Epithelial cell of prostate (primary cell): ENCODE measurements at places on chromosomes 13 and 19.

GRCh38 chr13:91817250-91817649, 418.8 kb downstream of the GPC5 start:
- no peak for DNase-seq

DNA sequence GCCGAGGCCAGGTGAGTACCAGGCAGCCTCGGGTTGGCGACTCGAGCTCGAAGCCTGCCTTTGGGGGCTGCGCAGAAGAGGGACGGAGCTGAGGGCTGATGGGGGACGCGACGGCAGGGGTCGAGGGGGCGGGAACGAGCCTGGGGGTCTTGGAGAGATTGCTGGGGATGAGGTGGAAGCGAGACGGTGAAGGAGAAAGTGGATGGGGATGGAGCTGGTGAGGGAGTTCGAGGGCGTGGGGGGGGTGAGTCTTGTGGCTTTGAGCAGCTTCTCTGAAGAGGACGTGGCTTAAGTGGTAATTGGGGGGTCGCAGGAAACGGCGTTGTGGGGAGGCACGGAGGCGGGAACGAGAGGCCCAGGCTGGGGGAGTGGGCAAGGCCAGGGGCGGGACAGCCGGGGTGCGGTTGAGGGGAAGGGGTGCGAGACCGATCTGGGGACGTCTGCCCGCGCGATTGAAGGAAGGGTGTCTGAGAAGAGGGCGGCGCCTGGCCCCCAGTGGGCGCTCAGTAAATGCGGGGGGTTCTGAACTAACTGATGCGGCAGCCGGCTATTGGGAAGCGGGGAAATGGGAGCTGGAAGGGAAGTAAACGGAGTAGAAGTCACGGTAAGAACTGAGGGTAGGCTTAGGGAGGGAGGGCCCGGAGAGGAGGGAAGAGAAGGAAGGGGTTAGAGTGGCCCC, 426 bp downstream of the MYO9B start:
- DNase-seq: no peak

GRCh38 chr19:48950830-48951519, 3.7 kb upstream of the BAX start:
- no peak for DNase-seq

- no peak for DNase-seq
These were observed 7.4 kb downstream of the RAP2A start for GRCh38 chr13:97441368-97441767.

DNA sequence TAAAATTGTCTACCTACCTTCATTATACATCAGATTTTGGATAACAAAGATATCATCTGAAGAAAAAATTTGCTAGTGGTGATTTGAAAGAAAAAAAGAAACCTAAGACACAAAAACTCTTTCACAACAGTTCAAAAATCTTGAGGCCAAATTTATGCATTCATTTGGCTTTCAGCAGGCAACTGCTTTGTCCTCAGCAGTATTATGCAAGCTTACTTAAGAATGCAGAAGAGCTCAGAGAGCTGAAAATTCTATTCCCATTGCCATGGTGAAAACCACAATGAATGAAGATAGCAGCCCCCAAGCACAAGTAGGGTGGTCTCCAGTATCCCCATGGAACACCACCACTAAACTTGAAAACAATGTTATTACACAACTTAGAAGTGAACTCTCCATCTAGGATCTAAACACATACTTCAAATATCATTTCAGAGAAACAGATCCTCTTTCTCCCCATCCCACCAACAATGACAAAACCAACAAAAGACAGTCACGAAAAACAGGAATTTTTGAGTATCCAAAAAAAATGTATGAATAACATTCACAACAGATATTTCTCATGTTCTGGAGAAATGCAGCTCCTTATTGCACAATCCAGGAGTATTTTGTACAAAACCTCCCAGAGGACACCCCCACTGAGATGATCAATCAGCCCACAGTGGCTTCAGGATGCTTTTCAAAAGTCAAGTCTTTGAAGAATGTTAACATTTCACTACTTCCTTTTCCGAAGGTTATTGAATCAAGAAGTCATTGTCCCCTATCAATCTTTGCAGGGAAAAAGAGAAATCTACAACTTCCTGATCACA, 192.7 kb downstream of the LHFPL6 start:
- no peak for DNase-seq

- no peak for DNase-seq
These were observed 282.9 kb downstream of the SLITRK5 start for GRCh38 chr13:87954091-87954490.

DNA sequence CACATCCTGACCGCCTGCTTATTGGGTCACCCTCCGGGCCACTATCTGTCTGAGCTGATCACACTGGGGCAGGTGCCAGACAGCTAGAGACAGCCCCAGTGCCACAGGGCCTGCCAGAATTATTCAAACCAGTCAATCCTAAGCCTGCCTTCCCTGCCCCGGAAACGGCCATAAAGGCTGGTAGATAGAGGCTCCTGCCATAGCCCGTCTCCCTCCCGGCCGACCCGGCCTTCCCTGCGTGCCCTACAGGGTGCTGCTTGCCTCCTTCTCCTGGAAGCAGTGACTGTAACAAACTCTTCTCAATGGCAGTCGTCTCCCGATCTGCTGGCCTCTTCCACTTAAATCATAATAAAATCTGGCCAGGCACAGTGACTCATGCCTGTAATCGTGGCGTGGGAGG, 158.6 kb upstream of the SOX1 start:
- no peak for DNase-seq

DNA sequence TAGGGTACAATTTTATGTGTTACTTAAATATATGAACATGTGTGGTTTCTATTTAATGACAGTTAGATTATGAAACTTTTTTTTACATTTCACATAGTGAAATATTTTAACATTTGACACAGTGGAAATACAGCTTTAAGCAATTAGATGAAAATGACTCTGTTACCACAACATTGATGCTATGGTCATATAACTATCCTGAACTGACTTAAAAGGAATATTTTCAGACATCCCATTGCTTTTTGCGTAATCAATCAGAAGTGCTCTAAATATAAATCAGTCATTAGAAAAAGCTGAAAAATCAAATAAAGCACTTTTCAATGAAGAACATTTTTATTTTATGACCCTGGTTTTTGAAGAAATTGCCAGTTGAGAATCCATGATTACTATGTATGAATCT, 80.3 kb downstream of the UFM1 start:
- no peak for DNase-seq

GRCh38 chr19:16561382-16561781, 10.8 kb downstream of the SLC35E1 start:
- DNase-seq: no peak

DNA sequence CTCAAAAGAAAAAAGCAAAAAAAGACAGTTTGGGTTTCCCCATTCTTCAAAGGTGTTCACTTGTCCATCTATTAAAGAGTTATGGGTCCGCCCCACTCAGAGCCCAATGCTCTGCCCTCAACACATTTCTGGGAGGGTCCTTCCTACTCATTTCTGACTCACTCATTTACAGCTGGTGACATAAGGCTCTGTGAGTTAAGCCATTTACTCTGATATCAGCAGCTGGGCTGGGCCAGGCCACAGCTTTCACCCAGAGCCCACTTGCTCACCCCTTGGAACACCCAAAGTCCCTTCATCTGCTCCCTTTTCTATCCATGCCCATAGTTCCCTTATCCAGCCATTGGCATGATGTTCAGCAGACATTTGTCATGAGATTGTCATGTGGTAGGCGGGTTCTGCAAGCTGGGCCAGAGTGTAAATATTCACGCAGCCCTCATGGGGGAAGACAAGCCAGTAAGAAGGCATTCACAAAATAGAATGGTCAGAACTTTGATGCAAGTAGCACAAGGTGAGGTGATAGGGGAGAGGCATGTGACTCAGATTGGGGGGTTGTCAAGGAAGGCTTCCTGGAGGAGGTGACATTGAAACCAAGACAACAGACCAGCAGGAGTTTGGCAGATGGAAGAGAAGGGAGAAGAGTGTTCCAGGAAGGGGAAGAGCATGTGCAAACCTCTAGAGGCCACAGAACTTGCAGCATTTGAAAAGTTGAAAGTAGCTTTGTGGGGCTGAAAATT, 5.9 kb downstream of the MAST1 start:
- DNase-seq: no peak

DNA sequence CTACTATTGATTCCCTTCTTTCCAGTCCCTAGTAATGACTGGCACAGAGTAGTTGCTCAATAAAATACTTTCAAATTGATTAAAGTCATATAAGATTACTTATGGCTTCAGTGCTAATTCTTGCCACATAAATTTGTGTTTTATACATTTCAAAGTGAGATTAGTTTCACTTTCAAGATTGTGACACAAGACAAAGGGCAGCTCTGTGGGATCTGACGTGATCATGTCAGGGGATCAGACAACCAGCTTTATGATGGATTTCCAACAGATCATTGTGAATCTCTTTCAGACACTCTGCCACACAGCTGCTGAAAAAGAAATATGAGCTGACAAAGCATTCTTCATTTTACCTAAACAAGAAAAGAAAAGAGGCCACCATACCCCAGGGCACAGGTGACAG, 73.4 kb upstream of the POMP start:
- no peak for DNase-seq

- no peak for DNase-seq
These were observed 79.4 kb downstream of the FOXO1 start for GRCh38 chr13:40586886-40587565.

- peak; percentile 39 for DNase-seq
These were observed 298.8 kb downstream of the NDFIP2 start for GRCh38 chr13:79779761-79780160.

DNA sequence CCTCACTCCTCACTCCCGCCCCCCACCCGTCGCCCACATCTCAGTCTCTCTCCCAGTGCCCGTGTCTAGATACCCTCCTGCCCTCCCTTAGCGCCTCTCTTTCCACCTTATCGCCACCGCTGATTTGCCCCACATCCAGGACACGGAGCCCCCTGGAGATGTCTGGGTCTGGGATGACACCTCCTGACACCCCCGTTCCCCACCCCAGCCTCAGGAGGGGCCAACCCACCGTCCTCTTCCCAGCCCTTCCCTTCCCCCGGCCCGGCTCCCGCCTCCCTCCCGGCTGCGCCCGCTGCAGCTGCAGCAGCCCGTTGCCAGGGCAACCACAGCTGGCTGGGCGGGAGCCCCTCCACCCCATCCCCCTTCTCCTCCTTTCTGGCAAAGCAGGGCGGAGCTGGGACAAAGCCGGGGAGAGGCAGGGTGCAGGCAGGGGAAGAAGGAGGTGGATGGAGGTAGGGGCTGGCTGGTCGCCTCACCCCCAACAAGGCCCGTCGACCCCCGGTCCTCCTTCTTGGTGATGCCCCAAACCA, 13.5 kb downstream of the DPF1 start:
- DNase-seq: no peak

GRCh38 chr19:1410136-1410786, 2.9 kb downstream of the DAZAP1 start:
- DNase-seq: no peak

DNA sequence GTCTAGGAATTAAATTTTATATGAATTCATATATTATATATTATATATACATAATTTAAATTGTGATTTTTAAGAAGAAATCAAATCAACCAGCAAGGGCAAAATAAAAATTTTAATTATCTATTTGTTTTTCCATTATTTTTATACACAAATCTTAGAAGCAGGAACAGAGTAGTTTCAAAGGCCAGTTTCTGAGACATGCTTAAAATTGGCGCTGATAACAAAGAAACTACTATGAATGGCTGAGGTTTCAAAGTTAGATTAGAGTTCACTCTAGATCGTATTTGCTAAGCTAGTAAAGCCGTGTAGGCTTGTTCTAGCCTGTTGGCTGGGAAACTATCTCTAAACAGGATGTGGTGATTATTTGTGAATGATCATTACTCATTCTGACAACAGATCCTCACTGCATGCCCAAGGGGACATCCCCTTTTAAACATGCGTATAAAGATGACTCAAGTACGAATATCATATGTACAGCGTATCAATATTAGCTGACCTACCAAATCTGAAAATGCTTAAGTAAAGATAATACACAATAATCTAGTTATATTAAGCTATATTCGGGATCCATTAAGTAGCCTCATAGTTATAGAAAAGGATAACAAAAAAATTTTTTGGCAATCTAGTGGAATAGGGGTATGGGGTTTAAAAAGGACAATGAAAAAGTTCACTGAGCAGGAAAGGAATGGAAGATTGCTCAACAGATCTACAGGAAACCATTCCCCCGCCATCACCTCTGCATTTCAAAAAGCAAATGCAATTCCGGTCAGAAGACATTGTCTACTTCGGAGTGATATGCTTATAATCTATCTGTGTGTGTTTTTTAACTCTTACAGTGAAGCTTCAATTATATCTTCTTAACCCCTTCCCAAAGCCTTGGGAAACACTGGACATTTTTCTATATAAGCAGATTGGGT, 150.1 kb downstream of the SHISA2 start:
- peak; percentile 93 for DNase-seq

DNA sequence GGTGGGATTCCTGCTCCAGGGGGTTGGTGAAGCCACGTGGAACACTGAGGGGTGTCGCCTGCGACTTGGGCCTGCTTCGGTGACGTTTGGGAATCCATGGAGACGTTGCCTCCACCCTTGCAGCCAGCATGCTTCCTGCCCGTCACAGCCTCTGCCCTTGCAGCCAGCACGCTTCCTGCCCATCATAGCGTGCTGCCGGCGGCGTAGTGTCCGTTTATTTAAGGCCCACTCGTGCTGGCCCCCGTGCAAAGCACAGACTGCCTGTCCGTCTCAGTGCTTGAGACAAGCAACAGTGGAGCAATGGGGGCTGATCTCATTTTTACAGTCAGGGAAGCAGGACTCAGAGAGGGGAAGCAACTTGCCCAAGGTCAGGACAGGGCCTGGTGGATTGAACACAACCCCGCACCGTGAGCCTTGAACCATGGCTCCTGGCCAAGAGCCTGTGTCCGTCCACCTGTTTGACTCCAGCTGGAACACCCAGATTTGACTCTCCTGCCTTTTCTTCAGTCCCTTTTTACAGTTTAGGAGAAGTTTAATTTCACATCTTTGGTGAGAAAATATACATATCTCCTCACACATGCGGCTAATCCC, 149.6 kb downstream of the TEX29 start:
- DNase-seq: no peak

- no peak for DNase-seq
These were observed 33.4 kb downstream of the CAB39L start for GRCh38 chr13:49410477-49410876.

DNA sequence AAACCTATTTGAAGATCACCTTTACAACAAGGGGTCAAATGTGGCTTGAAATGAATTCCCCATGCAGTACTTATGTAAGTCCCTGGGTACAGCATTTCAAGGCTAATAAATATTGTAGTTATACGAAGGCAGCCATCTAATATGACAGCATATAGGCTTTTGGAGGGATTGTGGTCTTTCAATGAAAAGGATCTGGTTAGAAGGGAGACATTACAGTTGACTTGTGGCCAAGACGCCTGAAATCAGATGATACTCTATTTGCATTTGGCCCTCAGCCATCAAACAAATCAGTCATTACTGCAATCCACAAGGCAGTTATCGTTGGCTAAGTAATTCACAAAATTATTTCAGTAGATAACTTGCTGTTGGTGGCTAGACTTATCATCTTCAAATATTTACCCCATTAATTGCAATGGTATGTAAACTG, 242.7 kb downstream of the DCLK1 start:
- DNase-seq: no peak

DNA sequence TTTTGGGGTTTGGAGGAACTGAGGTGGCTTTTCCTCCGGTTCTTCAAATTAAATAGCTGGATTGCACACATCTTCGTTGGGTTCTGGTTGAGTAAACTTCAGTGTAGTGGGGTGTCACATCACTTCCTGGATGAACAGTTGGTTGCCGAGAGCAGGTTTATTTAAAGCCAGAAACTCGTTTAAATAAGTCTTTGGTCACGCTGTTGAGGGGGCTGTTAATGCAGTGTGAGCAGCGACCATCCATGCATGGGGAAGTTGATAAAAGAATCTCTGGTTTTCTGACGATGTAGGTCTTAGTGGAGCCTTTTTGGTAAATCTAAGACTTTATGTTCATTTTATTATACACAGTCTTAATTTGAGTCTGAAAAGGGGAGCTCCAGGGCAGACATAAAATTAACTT, 351.2 kb upstream of the ARGLU1 start:
- DNase-seq: no peak

- DNase-seq: no peak
These were observed 899 bp downstream of the GIPC3 start for GRCh38 chr19:3586127-3586626.
